ENCODE measurements at places on chromosomes 3 and 15.

- DNase-seq = no peak
Observed at GRCh38 chr15:51780636-51781035, 29.2 kb downstream of the TMOD2 start.

- DNase-seq = no peak
Observed at GRCh38 chr3:7204848-7205156, 343.9 kb downstream of the GRM7 start.

- DNase-seq = peak; percentile 71
Observed at GRCh38 chr15:45637552-45638033, 2.8 kb downstream of the SQOR start.

- no peak for DNase-seq
Observed at GRCh38 chr3:13497386-13497785, 17.3 kb downstream of the HDAC11 start.

DNA sequence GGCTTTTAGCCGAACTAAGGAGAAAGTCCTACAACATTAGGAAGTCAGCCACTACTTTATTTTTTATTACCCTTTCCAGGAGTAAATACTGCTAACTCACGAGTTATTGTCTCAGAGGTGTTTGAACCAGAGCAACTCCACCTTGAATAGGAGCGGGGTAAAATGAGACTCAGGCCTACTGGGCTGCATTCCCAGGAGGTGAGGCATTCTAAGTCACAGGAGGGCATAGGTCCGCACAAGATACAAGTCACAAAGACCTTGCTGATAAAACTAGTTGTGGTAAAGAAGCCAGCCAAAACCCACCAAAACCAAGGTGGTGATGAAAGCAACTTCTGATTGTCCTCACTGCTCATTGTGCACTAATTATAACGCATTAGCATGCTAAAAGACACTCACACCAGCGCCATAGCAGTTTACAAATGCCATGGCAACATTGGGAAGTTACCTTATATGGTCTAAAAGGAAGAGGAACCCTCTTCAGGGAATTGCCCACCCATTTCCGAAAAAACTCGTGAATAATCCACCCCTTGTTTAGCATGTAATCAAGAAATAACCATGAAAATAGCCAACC, 555.9 kb downstream of the IGSF11 start:
- no peak for DNase-seq
